Stimulated activated CD8-positive, alpha-beta memory T cell treated with anti-CD3 and anti-CD28 coated beads, Interleukin-4, amount 100 ng/mL, for 48 hours (primary cell): ENCODE measurements at places on chromosomes 7 and 10.

- DNase-seq = no peak
These were observed 16.1 kb downstream of the CALU start for GRCh38 chr7:128755075-128755818.

DNA sequence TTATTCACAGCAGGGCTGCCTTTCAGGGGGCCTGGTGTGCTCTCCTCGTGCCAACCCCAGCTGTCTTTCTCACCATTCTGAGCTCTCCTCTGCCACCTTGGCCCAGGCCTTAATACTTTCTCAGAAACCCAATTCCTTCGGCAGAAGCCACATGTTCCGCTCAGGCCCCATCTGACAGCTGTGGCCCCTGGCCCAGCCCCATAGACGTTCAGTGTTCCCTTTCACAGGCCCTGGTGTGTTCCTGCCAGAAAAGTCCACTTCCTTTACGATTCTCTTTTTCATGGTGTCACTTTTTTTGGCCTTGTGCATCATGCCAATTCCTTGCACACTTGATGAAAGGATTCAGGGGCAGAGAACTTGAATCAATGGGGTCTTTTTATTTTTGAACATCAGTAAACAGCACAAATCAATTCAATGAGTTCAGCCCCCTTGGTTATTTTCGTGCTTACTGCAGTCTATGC, 15.9 kb upstream of the GPNMB start:
- DNase-seq = no peak

DNA sequence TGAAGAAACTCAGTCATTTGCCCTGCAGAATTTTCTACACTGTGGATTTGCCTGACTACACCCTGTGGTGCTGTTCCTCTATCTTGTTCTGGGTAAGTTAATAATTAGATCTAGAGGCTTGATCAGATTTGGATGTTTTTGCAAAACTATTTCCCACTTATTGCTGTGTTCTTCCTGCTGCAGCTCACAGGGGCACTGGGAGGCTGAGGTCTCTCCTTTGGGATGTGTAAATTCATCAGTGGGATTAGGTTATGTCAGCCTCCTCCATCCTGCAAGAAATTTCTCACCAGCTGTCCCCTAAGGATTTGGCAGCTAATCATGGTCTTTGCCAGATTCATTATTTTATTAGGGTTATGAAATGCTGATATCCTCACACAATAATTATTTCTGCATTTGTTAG, 148.1 kb upstream of the ZNF32 start:
- DNase-seq = no peak

- no peak for DNase-seq
These were observed 59.8 kb downstream of the SLC16A12 start for GRCh38 chr10:89475591-89475998.

- peak; percentile 19 for DNase-seq
These were observed 8.6 kb downstream of the GPRIN2 start for GRCh38 chr10:46547541-46548497.

DNA sequence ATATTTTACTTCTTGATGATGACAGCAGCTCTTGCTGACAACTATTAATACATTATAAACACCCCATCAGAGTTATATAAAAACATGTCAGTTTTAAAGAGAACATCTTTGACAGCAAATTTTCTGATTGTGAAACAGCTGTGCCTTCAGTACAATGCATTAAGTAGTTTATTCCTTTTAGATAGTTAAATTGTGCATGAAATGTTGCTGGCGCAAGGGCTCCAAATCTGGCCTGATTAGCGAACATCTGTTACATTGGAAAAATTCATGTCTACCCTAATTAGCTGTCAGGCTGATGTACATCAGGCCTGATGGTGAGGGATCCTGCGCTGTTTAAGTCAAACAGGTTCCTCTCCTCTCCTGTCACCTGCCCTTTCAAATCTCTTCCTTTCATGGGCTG, 171.9 kb upstream of the SP8 start:
- DNase-seq = no peak

GRCh38 chr10:125337510-125337909, 177.1 kb upstream of the CTBP2 start:
- DNase-seq = no peak

GRCh38 chr7:92625617-92626016, 35.4 kb upstream of the FAM133B start:
- no peak for DNase-seq

GRCh38 chr7:123746055-123746454, 2.7 kb downstream of the WASL start:
- no peak for DNase-seq

DNA sequence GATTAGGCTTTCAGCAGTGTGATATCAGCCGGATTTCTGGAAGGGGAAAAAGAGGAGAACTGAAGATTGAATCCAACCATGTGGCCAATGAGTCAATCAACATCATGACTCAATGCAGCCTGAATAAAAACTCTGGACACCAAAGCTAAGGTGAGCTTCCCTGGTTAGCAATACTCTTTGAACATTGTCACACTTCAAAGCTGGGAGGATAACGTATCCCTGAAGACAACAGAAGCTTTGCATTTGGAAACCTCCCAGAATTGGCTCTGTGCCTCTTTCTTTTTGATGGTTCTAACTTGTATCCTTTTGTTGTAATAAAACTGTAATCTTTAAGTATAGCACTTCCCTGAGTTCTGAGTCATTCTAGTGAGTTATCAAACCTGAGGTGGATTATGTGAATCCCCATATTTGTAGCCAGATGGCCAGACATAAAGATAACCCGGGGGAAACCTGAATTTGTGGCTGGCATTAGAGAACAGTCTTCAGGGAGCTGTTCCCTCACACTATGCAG, 284.4 kb downstream of the IPMK start:
- no peak for DNase-seq

DNA sequence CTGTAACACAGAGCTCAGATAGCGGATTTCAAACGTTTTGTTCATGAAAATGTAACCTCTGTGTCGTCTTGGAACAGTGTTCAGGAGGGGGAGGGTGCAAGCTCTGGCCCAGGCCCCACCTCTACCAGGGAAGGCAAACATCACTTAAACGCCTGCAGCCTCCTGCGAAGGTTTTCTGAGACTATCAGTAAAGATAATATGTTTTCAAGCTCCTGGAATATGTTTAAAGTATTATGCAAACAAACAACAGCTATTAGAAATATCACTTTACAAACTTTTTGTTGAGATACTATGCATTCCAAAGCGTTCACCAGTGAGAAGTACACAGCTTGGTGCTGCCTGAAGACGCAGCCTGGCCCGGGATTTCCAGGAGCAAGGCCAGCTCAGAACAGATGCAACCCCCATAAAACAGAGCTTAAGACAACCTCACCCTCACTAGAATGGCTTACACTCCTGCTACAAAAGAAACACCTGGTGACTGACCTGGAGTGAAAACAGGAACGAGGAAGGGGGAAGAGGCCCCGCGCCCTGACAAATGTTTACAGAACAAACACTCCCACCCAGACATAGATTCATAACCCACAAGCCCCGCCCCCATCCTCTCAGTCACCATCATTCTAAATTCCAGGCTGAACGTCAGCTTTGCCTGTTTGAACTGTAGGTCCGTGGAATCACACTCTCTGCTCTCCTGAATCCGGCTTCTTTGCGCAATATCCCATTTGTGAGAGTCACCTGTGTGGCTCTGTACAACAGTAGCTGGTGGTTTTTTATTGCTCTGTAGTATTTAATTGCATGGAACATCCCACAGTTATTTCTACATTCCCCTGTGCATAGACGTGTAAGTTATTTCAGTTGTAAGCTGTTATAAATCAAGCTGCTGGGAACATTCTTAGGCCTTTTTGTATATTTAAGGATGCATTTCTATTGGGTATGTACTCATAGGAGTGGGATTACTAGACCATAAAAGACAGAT, 155.0 kb downstream of the PTPRN2 start:
- DNase-seq = no peak

- no peak for DNase-seq
These were observed 8.5 kb upstream of the DGKB start for GRCh38 chr7:14911077-14911476.

GRCh38 chr7:18126281-18126680, 98.6 kb upstream of the PRPS1L1 start:
- DNase-seq = no peak

DNA sequence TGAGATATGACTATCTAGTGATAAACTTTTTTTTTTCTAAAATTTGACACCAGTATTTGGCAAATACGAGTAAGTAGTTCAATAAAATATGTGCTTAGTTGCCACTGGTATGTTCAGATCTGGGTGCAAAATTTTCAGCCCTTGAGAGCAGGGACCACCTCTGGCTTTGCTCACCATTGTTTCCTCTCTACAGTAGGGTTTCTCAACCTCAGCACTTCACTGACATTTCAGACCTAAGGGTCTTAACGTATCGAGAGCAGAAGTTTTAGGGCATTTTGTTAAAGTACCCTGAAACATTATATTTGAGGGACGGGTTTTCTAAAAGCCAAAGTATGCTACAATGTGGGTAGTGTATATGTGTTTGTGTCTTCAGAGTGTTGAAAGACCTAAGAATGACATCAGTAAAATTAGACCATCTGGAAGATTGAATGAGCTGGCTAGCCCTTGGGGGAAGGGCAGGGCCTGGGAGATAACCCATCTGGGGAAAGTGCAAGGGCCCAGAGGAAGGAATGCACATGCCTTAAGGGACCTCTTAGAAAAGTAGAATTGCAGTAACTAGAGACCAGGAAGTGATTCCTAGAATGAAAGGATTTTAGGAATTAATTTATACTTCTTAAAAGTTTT, 11.8 kb downstream of the BZW2 start:
- DNase-seq = no peak

GRCh38 chr7:100372694-100373093, 593 bp upstream of the PILRA start:
- DNase-seq = no peak

GRCh38 chr7:64314566-64314965, 805 bp downstream of the ZNF736 start:
- DNase-seq = peak; percentile 28

DNA sequence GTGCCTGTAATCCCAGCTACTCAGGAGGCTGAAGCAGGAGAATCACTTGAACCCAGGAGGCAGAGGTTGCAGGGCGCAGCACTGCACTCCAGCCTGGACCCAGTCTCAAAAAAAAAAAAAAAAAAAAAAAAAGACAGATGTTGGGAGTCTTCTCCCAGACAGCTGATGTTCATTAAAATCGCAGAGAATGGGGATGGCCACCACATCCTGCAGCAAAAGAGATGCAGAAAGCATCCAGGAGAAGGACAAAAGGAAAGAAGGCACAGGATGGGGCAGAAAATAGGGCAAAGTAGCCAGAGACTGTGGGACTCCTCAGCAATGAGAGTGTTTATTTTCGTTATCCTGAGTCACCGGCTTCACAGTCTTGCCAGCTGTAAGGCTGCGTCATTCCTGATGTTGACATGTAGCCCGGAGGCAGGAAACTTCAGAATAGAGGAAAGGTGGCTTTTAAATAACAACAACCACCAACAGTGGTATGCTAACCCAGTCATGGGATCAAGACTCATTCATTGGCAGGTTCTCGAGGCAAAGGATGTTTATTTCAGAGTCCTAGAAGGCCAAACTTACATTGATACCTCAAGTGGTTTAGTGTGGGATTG, 149.5 kb upstream of the SVIL start:
- DNase-seq = no peak

DNA sequence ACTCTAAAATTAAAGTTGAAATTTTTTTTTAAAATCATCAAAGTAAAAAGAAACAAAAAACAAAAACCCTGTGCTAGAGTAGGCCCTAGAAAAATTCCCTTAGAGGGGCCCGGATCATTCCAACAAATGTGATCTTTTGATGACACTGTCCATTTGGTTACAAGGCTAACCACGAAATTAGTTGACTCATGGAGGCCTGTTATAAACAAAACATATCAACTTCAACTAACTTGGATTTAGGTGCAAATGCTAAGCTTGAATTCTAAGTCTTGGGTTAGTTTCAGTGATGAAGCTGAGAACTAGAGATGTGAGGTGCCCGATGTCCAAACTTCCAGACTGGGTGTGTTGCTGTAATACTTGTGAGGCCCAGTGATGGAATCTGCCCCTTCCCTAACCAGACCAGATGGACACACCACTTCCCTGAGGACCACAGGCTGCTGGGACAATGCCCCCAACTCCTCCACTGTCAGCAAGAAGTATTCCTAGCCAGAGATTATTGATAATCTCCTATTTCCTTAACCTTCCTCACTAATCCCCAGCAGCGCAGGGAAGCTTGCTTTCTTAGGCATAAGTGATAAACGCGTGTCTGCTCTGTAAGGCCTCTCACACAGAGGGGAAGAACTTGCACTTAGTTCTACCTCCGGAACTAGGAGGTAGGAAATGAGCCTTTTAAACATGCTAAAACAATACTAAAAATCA, 108.7 kb downstream of the RAPGEF5 start:
- no peak for DNase-seq

DNA sequence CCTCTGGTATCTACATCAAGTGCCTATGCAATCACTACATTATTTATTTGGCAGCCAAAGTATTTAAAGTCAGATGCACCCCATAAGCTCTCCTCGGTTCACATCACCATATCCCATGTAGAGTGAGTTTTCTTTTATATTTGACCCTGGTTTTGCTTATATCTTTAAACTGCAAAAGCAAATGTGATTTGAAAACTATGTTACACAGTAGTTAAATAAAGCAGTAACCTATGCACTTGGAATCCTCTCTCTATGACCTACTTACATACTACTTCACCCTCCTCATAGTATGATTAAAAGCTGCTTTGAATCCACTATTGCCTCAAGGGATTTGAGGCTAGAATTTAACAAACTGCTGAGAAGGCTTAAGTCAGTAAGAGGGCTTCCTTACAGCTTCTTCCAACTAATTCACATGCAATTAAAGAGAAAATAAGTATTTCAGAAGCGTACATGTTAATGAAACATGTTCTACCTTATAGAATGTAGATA, 2.2 kb upstream of the CELF2 start:
- DNase-seq = no peak

GRCh38 chr10:26911811-26912461, 51.2 kb upstream of the ABI1 start:
- no peak for DNase-seq

DNA sequence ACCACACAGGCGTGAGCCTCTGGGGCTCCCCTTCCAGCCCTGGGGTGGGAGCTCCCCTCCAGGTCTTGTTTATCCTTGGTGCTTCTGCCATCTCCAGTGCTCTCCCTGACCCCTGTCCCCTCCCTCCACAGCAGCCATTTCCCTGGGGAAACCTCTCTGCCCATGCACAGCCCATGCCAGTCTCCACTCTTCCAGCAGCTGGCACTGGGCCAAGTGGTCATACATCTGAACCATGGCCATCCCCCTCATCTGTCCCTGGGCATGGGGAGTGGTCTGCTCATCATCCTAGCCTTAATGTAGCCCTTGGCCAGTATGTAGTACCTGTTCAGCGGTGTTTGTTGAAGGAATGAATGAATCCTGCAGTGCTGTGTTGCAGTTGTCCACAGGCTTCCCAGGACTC, 172.4 kb upstream of the ZNF32 start:
- DNase-seq = no peak

GRCh38 chr7:105141068-105141467, 127.1 kb downstream of the KMT2E start:
- no peak for DNase-seq

- DNase-seq = no peak
These were observed 61.5 kb downstream of the C10orf120 start for GRCh38 chr10:122638106-122638505.

- no peak for DNase-seq
These were observed 82.5 kb downstream of the ZNF365 start for GRCh38 chr10:62456611-62457101.

GRCh38 chr10:125629758-125630376, 53.1 kb downstream of the TEX36 start:
- no peak for DNase-seq
